Germinal center (tissue), 1 donor: ENCODE measurements at places on chromosomes 3 and 15.
A peak's percentile ranks its signal among the peaks of the same experiment; 100 is the strongest.

DNA sequence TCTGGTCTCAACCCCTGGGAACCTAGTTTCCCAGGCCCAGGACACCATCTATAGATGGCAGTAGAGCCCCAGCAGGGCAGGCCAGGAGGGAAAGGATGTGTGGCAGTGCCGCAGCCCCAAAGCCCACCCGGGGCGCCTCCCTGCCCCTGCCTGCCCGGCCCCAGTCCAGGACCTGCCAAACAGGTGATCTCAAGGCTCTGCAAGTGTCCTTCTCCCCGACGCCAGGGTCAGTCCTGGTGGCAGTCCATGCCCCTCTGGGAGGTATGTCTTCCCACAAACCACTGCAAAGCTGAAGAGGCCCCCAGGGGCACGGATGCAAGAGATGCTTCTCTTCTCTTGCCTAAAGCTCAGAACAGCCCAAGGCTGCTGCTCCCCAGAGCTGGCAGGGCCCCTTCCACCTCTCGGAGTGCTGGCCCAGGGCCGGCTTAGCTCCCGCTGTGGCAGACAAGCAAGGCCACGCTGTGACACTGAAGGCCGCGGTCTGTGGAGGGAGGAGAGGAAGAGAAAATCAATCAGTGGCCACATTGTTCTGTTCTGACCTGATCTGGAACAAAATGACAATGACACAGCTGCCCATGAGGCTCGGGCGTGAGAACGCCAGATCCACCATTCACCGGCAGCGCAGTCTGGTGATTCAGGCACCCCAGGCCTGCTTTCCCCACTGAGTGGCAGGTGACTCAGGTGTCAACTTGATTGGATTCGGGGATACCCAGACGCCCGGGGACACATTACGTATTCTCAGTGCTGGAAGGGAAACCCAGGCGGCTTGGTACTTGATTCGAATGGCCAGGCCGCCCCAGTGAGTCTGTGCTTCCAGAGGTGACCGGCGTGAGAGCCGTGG, 34.0 kb downstream of the KLHL25 start:
- no peak for DNase-seq

- DNase-seq = peak; percentile 51
Measured at GRCh38 chr3:129001806-129002572, 885 bp downstream of the EFCC1 start.

DNA sequence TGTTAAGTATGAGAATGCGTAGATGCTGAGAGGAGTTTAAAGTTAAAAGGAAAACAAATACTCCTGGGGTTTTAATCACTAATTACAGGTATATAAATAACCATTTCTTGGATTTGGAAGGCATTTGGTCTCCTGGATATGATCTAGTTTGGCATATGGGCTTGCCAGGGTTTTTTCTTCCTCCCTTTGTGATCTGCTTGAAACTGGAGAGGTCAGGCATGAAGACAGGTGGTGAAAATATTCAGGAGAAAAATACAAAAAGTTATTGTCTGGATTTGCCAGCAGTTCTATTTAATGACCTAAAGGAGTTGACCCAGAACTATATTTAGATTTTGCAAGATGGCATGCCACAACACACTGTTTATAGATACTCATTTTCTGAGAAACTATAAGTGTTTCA, 136.3 kb downstream of the DIPK2A start:
- no peak for DNase-seq

DNA sequence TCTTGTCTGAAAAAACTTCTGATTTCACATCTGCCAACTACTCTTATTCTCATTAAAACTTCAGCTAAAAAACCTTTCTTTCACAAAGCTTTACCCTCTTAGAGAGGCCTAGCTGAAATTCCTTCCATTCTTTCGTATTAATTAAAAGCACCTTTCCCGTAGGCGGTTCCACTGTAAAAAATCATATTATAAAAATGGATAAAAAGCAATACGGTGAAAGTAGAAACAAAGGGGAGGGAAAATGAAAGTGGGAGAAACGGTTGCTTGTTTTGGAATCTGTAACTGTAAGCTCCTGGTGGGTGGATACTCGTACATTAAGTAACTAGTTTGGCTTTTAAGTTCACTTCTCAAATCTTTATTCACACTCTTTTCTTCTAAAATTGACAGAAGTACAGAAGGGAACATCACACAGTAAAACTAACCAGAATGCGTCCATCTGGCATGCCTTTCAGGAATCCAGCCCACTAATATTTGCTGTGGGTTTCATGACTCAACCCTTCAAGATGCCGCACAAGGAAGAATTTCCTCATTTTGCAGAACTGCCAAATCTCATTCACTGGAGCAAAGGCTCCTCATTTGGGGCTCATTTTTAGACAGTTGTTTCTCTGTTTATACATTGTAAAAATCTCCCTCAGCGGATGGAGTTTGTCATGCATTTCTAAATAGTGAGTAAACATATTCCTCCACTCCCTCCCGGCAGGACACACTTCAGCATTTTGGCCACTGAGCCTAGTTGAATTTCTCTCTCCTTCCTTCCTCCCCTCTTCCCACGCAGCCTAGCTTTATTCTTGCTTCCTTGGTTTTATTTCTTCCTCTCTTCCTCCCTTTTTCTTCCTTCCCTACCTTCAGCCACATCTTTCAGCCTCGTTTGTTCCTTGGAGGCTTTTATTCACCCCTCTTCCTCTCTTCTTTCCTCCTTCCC, 419.5 kb upstream of the NAALADL2 start:
- DNase-seq = no peak

- DNase-seq = no peak
Measured at GRCh38 chr3:14473411-14473891, 66.7 kb downstream of the GRIP2 start.
